Daoy (cell line): ENCODE measurements at places on chromosomes 11 and 22. TPM values are rescaled to one million over a fixed set of nuclear protein-coding genes. Genes with fewer than 3 reads are reported as not detected.
A peak's percentile ranks its signal among the peaks of the same experiment; 100 is the strongest.

- DNase-seq, result peak; percentile 47
Measured at GRCh38 chr11:63613517-63614135, 607 bp downstream of the PLAAT3 start.

DNA sequence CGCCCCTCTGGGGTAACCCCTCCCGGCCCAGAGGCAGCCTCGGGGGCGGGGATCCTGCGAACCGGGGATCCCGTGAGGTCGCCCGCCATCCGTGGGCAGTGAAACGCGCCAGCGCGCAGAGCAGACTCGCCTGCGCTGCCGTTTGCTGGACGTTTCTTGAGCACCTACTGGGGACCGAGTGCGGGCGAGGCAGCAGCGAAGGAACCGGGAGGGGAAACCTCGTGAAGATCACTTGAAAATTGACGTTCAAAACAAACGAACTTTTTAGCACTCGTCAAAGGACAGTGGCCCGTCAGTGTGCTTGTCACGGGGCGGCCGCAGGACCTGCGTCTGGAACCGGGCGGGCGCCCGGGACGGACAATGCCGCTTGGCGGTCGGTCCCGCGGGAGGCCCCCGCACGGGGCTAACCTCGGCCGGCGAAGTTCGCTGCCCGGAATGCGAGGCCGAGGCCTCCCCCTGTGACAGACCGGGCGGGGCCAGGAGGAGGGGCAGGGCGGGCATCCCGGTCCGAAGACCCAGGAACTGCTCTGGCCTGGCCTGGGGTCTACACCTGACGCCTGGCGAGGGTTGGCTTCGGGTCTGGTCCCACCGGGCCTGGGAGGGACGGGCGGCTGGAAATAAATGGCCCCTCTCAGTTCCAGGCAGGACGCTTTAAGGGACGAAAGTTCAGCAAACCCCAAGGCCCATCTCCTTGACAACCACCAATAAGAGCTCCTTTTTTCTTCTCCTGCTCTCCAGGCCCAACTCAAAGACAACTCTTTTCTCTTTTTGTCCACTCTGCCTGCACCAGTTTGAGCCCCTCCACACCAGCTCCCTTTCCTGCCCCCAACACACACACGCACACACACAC is 723 bp upstream of the SCUBE1 start:
- DNase-seq, result no peak

The SSTR3 gene
- total RNA-seq, result not detected in 2 replicates

GRCh38 chr11:120236169-120237107 is 3.5 kb upstream of the POU2F3 start:
- DNase-seq, result peak; percentile 76

- peak; percentile 64 for DNase-seq
Measured at GRCh38 chr11:95831198-95831883, 41.0 kb downstream of the CEP57 start.

- no peak for DNase-seq
Measured at GRCh38 chr11:60740573-60740972, 16.1 kb downstream of the MS4A18 start.

- no peak for DNase-seq
Measured at GRCh38 chr11:28133146-28133545, 25.0 kb downstream of the METTL15 start.

DNA sequence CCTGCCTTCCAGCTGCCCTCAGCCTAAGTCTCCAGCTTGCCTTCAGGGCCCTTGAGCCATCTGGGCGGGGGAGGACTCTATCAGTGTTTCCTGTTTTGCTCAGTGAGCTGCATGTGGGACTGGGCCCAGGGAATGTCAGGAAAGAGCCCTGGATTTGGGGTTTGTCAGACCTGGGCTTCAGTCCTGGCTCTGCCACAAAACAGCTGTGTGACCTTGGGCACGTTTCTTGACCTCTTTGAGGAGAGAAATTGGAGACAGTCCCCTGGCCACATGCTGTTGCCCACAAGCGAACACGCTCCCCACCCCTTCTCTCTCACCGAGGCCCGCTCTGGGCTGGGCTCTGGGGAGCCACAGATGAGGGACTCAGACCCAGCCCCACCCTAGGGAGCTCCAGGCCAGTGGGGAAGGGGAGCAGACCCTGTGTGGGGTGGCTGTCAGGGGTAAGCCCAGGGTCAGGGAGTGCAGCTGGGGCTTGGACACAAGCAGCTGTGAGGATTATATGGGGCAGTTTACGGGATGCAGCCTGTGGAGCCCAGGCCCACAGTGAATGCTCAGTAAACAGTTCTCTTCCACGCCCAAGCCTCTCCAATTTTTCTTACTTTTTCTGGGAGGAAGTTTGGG is 12.3 kb downstream of the MYO7A start:
- peak; percentile 48 for DNase-seq

DNA sequence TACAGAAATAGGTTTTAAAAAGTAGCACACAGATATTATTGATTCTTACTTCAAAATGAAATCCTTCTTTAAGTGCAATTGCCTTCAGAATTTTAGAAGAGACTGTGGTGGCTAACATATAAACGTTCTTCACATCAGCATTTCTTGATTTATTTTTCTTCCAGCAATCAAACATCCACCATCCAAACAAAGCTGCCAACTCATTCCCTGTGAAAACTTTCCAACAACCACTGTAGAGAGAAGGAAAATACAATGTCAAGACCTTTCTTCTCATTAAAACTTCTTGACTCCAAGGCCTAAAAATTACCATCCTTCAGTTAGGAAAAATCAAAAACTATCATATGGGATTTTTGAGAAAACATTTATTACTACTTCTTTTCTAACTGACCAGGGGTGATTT is 34.0 kb upstream of the P4HA3 start:
- DNase-seq, result no peak

- no peak for DNase-seq
Measured at GRCh38 chr11:11407065-11407762, 54.2 kb upstream of the CSNK2A3 start.

The STX5 gene
- total RNA-seq, result 26.0 and 28.2 TPM in 2 replicates

- DNase-seq, result no peak
Measured at GRCh38 chr11:61973476-61974162, 6.2 kb upstream of the FTH1 start.

GRCh38 chr11:68314203-68315170 is 2.1 kb downstream of the LRP5 start:
- DNase-seq, result peak; percentile 71

- peak; percentile 68 for DNase-seq
Measured at GRCh38 chr22:41401781-41402648, 20.3 kb downstream of the TEF start.

- no peak for DNase-seq
Measured at GRCh38 chr22:17140022-17140421, 18.9 kb upstream of the TMEM121B start.

The GAB4 gene
- 0.09 TPM in 1 of 2 replicates, not detected in the other for total RNA-seq

- DNase-seq, result no peak
Measured at GRCh38 chr11:7692426-7692825, 13.9 kb downstream of the OVCH2 start.

The MMP7 gene
- total RNA-seq, result 4.7 and 5.9 TPM in 2 replicates

The MS4A8 gene
- not detected in 2 replicates for total RNA-seq

The ENTHD1 gene
- total RNA-seq, result not detected in 2 replicates

The CDON gene
- total RNA-seq, result 2.1 and 2.8 TPM in 2 replicates

The TRAF6 gene
- 4.5 and 8.2 TPM in 2 replicates for total RNA-seq

GRCh38 chr22:23833911-23834317 is 4.9 kb downstream of the DERL3 start:
- no peak for DNase-seq

DNA sequence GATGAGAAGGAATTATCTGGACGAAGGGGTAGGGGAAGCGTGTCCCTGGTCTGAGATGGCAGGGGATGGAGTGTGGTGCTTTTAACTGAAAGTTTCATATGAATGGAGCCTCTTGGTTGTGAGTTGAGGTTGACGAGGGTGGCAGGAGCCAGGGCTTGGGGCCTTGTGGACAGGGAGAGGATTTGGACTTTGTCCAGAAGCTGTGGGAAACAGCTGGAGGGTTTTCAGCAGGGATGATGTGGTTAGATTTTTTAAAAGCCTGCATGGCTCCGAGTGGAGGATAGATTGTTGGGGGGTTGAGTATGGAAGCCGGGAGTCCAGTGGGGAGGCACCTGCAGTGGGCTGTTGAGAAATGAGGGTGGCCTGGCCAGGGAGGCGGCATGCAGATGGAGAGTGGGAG is 24.8 kb downstream of the MYO7A start:
- DNase-seq, result no peak

- DNase-seq, result no peak
Measured at GRCh38 chr22:19772673-19773469, 12.3 kb downstream of the TBX1 start.

The SLC37A2 gene
- total RNA-seq, result 4.1 and 4.2 TPM in 2 replicates

DNA sequence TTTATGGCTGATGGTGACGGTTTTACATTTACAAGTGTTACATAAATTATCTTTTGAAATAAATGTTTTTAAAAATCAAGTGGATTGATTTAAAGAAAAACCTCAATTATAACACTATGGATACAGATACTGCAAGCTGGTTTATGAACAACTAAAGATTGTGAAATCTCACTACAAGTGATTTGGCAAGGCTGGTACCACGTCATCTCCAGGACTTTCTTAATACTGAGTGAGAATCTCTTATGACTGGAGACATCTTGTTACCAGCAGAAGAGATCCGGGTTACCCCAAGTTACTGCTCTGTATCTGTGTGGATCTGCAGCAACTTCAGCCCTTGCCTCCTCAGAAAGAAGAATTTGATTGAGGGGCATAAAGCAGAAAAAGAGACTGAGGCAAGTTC is 452.9 kb downstream of the MN1 start:
- DNase-seq, result no peak

The RAB36 gene
- 1.0 and 2.2 TPM in 2 replicates for total RNA-seq

GRCh38 chr11:133840479-133840941 is 4.8 kb downstream of the SPATA19 start:
- DNase-seq, result no peak

GRCh38 chr11:17514476-17514875 is 29.7 kb downstream of the USH1C start:
- DNase-seq, result no peak

- DNase-seq, result no peak
Measured at GRCh38 chr11:122598971-122599370, 56.6 kb upstream of the UBASH3B start.

- no peak for DNase-seq
Measured at GRCh38 chr11:128590587-128590986, 3.2 kb upstream of the ETS1 start.

GRCh38 chr11:65777241-65777640 is 3.5 kb downstream of the AP5B1 start:
- no peak for DNase-seq

The PKP3 gene
- total RNA-seq, result 7.3 and 22.9 TPM in 2 replicates

GRCh38 chr22:46010207-46010867 is 33.4 kb upstream of the WNT7B start:
- peak; percentile 51 for DNase-seq

The OSM gene
- total RNA-seq, result 0.06 TPM in 1 of 2 replicates, not detected in the other

The MOB2 gene
- 14.6 and 21.0 TPM in 2 replicates for total RNA-seq

DNA sequence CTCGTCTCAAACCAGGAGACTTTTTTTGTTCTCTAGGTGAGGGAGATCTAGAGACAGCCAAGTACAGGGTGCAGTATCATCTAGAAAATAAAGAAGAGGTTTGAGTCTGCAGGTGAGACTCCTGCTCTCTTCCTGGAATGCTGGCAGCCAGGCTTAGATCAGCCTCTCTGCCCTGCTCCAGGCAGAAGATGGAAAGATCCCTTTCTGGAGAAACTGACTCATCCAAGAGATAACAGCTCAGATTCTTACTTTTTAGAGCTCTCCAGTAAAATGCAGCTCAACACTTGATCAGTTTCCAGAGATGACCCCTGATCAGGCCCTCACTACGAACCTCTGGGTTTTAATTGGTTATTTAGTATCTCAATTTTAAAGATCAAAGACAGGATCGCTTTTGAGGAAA is 44.6 kb upstream of the EHF start:
- DNase-seq, result no peak

DNA sequence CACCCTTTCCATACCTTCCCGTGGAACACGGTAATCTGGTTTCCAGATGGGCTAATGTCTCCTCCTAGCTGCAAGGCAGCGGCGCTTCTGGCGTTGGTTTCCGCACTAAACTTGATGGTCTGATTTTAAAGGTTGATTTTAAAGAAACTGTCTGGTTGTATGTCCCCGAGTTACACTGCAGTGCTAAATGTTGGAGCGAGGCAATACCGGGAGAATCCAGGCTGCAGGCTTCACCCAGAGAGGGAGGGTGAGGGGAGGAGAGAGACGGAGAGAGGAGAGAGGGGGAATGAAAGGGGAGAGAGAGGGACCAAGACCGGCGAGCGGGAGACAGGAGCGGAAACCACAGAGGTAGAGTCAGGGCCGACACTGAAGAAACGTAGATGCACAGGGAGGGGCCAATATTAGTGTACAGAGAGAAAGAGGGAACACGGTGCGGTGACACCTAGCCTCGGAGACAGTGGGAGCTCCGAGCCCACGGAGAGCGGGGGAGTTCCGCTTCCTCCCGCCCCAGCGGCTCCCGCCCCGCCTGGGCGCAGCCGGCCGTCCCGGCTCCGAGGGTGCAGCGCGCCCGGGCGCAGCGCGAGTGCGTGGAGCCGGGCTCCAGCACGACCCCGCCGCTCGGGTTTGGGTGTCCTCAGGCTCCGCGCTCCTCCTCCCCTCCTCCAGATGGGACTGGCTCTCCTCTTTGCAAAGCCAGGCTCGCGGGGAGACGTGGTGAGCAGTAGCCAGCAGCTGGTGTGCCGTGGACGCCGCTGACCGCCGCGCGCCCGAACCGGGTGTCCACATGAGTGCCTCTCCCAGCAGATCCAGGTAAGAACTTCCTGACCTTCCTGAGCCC is 71.9 kb upstream of the GRAMD1B start:
- peak; percentile 17 for DNase-seq

DNA sequence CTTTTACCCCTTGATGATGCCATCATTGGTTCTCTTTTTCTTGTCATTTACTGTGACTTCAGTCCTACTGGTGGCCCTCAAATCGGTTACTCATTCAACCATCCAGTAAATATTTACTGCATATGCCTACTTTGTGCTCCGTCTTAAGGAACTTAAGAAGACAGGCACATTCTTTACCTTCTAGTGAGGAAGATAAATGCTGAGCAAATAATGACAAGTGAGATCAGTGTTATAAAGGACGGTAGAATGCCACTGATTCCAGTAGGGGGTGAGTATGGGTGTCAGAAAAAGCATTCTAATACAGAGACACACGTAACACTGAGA is 1.6 kb downstream of the ANKRD42 start:
- no peak for DNase-seq

DNA sequence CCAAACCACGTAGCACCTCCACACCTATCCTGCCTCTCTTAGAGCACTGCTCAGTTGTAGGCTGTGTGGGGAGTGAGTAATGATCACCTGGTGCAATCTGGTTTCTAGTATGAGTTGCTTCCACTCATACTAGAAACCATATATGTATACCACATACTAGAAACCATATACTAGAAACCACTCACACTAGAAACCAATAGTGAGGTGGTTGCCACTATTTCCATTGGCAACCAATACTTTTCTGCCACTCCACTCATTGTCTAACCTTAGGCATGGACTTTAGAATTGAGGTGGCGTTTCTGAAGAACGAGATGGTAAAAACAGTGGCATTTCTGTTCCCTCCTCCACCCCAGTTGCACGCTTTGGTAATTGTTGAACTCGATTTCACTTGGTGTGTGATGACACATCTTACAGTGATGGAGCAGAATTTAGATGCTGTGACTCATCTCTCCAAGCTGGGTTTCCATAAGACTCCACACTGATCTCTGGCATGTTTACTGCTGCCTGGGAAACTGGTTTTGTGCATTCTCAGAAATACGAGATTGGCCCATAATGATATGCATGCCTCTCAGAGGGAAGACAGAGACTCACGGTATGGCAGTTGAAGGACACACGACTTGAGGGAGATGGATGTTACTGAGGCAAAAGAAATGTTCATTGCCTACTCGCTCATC is 82.9 kb downstream of the KIRREL3 start:
- DNase-seq, result peak; percentile 92

GRCh38 chr11:45412051-45412471 is 125.9 kb upstream of the SYT13 start:
- peak; percentile 24 for DNase-seq

GRCh38 chr11:121406291-121406690 is 45.8 kb upstream of the SORL1 start:
- no peak for DNase-seq

- DNase-seq, result peak; percentile 23
Measured at GRCh38 chr22:39808081-39808480, 85.5 kb downstream of the ENTHD1 start.
